ENCODE measurements at places on chromosomes 4 and X.

GRCh38 chr4:53208753-53209152 is 157.1 kb downstream of the SCFD2 start:
- no peak for DNase-seq

DNA sequence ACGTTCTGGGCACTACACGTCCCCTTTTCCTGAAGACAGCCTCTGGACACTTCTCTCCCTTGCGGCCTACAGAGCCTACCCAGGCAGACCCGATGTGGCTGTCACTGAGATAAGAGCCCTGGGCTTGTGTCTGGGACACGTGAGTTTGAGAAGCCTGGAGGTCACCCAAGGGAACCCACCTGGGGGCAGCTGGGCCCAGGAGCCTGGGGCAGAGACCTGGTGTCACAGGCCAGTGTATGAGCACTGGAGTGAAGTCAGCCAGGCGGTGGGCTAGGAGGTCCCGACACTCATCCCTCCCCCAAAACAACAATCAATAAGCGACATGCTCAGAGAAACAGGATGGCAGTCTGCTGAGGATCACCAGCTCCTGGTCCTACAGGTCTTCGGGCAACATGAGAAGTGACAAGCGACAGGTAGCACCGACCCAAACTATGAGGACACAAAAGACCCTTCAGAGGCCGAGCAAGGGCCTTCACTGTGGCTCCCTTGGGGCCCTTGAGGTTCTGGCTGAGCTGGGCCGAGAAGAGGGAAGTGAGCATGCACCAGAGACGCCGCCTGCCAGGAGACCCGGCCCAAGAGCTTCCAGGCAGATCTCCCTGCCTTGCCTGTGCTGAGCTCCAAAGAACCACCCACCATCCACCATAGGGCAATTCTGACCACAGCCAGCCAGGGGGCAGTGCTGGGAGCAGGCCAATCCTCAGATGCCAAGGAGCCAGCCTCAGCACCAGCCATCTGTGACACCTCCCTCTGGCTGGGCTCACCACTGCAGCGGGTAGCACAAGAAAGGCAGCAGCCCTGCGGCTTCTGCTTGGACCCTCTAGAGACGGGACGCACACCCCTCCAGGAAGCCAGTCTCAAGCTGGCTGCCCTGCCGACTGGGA is 11.0 kb upstream of the DUSP9 start:
- peak; percentile 68 for DNase-seq

DNA sequence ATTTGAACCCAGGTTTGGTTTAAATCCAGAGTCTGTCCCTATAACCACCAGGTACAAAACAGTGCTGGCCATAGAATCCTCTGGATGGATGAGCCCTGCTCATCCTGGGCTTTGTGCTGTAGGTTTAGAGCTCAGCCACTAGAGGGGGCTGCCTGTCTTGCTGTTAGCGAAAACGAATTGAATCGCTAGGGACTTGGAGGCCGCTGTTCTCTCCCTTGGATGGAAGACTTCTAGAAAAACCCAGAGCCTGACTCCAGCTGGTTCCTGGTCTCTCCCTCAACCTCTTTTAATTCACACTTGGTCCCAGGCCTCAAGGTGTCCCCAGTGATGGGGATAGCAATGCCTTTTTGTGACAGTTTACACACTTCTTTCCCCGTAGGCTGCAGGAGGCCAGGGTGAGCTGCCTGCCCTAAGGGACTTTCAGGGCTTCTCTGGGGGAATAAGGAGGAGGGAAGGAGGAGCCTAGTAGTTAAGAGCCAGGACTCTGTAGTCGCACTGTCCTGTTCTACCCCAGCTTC is 8.7 kb downstream of the RIPPLY1 start:
- peak; percentile 61 for DNase-seq

DNA sequence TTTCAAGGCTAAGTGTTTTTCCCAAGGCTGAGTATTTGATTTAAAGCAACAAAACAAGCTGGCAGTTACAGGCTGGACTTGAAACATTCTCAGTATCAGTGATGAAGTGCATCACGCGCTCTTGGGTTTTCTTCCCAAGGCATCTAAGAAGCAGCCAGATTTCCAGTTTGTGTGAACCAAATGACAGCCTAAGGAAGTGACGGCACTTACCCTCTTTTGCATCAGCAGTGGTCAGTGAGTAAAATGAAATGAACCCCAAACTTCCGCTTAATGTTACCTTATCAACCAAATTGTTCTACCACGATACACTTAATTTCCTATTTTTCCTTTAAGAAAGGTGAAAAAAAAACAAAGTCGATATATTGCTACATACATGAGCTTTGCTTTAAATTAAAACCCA is 15.8 kb upstream of the GYPE start:
- peak; percentile 69 for DNase-seq

DNA sequence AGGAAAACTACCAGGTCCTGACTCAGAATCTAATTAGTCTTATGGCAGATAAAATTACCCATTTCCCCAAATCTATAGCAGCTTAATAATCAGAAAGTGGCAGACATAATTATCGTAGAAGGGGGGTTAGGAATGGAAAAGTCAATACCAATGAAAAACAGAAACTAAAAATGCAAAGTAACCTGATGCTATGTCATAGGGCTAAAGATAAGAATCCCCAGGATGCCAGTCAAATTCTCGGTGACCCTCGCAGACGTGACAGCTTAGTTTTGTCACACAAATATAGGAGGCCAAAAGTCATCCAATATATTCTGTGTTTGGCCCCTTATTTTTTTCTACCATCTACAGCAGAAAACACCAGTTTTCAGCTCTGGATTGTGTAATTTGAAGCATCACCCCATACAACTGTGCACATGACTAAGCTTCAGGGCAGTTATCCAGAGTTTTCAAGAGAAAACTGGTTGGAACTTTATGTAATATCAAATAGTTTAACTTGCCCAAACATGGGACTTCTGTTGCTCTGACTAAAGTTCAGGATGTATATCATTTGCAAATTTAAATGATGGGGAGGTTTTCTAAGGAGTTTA is 30.9 kb downstream of the RASSF6 start:
- no peak for DNase-seq

GRCh38 chr4:123317211-123317610 is 79.4 kb upstream of the SPRY1 start:
- DNase-seq: no peak

GRCh38 chr4:13523591-13524503 is 20.5 kb downstream of the NKX3-2 start:
- no peak for DNase-seq

DNA sequence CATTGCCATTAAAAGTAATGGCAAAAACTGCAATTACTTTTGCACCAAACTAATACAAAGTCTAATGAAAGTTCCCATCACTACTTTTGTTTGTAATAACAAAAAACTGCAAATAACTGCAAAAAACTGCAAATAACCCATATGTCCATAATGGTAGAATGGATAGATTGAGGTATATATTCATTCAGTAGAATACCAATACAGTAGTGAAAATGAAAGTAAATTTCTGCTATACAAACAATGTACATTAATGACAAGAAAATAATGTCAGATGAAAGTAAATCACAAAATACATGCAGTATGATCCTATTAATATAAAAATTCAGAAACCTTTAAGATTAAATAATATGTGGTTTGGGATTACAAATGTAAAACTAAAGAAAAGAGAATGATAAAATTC is 41.3 kb upstream of the CEP135 start:
- DNase-seq: no peak

DNA sequence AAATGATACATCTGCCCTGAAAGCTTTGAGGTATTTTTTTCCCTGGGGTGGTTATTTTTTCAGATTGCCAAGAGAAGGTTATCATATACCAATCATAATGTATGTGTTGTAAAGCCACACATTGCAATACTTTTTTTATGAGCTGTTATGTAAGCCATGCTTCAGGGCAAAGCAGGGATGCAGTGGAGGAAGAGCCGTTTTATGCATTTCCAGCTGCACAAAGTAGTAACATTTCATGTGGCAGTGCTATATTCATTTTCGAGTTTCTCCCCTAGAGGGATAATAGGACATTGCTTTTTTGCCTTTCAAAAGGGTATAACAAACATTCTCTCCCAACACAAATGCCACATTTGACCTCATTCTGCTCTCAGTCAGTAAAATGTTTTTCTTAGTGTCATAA is 68.5 kb downstream of the GALNT7 start:
- peak; percentile 4 for DNase-seq

DNA sequence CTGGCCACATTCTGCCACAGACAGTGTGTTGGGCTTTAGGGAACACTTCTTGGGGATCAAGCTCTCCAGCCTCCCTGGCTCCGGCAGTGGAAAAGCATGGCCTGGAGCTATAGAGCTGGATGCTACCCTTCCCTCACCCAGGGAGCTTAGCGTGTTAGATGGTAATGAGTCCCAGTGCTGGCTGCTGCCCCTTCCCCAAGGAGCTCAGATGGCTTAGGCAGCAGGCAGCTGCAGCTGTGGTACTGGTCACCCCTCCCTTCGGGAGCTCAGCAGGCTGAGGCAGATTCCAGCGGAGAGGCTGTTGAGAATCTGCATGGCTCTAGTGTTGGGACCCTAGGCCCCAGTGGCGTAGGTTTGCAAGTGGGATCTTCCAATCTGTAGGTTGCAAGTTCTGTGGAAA is 19.5 kb downstream of the TMEM144 start:
- DNase-seq: no peak

DNA sequence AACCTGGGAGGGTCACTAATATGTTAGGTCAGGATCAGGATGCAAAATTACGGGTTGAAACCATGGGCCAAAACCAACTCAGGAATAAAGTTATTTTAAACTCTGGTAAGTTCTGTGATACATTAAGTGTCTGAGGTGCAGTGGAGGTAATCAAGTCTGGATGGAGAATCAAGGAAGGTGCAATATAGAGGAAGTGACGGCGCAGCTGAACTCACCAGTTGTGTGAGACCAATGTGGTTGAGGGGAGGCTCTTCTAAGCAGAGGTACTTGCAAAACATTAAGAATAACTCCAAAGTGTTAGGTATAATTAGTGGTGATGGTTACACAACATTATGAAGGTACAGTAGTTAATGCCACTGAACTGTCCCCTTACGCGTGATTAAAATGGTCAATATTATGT is 19.7 kb downstream of the GAB3 start:
- no peak for DNase-seq

GRCh38 chr4:185346975-185347601 is 48.6 kb downstream of the LRP2BP start:
- DNase-seq: no peak

DNA sequence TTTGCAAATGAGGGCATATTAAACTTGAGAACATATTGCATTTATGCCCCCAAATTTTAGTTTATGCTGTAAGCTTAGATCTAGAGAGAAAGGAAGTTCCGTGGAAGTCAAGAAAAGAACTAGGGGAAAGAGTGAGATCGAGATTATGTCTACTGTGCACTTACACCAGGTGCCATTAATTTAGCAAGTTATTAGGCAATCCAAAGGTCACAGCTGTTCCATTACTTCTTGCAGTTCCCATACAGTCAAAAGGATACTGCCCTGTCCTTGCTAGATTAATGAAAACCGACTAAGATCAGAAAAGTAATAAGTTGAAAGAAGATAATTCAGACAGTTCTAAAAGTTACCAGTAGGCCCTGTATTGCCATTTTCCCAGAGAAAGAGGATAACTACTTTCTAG is 49.3 kb upstream of the SLC7A11 start:
- no peak for DNase-seq

DNA sequence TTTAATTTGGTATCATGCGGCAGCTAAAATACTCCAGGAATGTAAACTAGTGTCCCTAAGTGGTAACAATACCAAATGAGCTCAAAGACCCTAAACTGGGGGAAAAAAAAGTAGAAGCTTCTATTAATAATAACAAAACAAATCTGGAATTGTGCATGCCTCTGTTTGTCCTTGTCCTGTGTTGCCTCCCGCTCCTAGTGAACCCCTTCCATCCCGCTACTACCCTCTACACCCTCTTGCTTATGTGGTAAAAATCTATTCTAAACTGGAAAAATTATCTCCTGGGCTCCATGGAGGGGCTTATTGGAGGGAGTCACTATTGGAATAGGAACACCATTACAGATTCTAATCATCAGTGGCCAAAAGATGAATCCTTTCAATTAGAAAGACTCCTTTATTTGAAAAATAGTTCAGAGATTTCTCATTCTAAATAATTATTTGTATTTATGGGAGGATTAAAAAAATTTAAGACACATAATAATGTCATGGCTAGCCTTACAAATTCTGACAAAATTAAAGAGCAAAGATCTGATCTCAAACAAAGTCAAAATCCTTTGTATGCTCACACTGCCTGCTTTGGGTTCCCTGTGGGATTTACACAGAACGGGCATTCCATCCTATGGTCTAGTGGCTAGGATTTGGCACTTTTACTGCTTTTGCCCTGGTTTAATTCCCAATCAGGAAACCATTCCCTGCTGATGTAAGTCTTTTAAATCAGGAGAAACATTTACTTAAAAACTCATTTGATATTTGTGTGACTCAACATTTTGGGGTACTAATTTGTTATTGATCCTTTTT is 34.7 kb upstream of the FMR1 start:
- no peak for DNase-seq

DNA sequence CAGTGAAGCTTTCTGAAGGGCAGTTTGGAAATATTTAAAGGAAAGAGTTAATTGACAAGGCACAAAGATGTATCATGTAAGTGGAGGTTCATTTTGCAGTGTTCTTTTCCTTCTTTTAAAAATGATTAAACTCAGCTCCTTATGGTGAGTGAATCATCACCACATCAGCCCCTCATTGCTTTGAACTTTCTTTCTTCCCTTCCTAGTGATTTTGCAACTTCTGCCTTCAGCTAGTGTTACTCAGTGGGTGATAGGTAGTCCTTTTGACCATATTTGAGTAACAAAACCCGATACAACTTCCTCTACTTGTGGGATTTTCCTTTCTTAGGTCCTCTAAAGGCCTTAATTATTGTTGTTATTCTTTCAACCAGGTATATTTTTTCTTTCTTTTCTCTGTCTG is 8.2 kb downstream of the ZCCHC4 start:
- DNase-seq: peak; percentile 89

- DNase-seq: no peak
Measured at GRCh38 chrX:113300580-113300979, 459.9 kb upstream of the AMOT start.

DNA sequence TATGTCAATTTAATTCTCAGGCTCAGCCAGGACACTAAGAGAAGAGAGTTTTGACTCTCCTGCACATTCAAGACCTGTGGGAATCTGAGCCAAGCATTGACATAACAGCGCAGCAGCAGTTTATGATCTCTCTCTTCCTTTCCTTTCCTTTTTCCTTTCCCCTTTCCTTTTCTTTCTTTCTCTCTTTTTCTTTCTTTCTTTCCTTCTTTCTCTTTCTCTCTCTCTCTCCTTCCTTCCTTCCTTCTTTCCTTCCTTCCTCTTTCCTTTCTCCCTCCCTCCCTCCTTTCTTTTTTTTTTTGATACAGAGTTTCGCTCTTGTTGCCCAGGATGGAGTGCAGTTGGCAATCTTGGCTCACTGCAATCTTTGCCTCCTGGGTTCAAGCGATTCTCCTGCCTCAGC is 21.6 kb downstream of the SAT1 start:
- no peak for DNase-seq

DNA sequence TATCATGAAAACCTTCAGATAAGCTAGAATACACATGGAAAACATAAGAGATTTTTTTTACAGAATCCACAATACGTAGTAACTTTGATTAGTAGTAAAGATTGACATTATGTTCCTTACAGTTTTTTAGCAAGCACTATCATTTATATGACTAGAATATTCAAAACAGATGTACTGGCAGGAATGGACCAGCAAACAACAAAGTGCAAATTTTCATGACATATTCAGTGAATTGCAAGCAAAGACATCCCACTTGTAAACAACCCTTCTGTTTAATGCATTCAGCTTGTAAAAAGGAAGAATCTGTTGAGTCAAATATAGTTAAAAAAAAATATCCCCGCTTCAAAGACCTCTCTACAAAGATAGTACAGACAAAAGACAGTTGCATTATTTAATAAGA is 403.7 kb upstream of the TRAM1L1 start:
- no peak for DNase-seq
